ENCODE measurements at places on chromosomes 16 and 17.

DNA sequence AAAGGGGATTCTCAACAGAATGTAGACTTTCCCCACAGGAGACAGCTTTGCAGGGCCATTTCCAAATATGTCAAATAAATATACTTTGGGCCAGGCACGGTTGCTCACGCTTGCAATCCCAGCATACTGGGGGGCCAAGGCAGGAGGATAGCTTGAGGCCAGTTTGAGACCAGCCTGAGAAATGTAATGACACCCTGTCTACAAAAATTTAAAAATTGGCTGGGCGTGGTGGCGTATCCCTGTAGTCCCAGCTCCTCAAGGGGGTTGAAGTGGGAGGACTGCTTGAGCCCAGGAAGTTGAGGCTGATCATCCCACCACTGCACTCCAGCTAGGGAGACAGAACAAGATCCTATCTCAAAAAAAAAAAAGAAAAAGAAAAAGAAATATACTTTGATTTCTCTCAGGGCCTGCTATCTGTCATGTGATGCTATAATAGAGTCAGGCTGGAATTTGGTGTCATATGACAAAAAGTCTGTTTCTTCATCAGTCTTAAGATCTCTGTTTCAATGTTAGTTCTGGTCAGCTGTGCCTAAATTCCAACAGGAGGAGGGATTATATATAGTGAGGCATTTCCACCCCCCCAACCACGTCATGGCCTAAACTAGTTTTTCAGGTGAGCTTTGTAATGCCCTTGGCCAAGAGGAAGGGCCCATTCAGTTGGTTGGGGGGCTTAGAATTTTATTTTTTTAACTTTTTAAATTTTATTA is 4.3 kb upstream of the ZDHHC7 start:
- no peak for DNase-seq

- DNase-seq, result no peak
Observed at GRCh38 chr17:83179374-83179773, 100.0 kb downstream of the METRNL start.

DNA sequence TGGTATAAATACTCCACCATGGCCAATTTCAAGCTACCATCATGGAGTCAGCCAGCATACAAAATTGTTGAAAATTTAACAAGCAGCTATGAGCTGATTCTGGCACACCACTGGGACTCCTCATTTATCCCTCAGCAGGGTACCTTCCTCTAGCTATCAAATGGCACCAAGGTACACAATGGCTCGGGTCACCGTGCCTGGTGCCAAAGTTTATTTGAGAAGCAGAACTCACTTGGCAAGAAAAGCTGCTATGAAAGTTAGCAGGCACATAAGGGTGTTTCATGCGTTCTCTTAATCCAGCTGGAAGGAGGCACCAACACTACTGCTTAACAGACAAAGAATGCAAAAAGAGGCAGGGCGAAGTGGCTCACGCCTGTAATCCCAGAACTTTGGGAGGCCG is 51.6 kb downstream of the IKZF3 start:
- DNase-seq, result no peak

- DNase-seq, result peak; percentile 56
Observed at GRCh38 chr16:73956587-73957494, 339.8 kb upstream of the PSMD7 start.

DNA sequence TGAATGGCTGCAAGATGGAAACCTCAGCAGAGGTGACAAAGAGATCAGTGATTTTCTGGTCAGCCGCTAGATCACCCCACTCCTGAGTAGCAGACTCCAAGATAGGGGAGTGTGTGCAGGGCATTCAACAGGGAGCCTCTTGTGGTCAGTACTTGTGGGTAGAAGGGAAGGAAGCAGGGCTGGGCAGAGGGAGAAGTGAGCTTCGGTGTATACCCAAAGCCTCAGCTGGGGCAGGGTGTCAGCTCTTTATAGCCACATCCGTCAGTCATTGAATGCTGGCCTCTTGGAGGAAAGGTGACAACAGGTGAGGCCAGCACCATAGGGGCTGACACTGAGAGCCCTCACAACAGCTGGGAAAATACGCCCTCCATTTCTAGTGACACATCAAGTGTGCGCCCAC is 2.2 kb upstream of the SLC12A3 start:
- no peak for DNase-seq

GRCh38 chr17:44533533-44534246 is 23.6 kb upstream of the FZD2 start:
- DNase-seq, result peak; percentile 80

- no peak for DNase-seq
Observed at GRCh38 chr17:77555741-77556291, 402.7 kb upstream of the TNRC6C start.

DNA sequence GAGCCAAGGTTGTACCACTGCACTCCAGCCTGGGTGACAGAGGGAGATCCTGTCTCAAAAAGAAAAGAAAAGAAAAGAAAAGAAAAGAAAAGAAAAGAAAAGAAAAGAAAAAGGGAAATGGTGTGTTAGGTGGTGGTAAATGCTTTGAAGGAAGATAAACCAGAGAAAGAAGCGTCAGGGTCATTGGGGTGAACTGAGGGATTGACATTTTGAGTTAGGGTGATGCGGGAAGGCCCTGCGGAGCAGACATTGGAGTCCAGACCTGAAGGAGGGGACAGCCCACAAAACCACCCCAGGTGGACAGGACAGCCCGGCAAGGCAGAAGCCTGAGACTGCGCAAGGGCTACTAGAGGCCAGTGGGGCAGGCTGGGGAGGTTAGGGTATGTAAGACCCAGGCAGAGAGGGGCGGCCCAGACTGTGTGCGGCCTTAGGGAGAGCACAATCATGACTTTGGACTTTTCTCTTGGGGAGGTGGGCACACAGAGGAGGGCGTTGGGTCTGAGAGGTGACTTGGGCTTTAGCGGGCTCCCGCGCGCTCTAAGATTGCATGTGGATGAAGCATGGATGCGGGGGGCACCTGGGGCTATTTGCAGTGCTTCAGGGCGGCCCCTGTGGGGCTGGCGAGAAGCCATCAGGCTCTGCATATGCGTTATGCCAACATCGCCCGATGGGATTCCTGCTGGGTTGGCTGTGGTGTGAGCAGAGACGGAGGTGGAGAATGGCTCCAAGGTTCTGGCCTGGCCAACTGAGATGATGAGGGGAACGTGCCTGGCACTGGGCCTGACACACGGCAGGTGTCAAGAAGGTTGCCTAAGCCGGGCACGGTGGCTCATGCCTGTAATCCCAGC is 3.3 kb upstream of the GAA start:
- no peak for DNase-seq

- no peak for DNase-seq
Observed at GRCh38 chr17:32019228-32019627, 12.0 kb downstream of the LRRC37B start.

DNA sequence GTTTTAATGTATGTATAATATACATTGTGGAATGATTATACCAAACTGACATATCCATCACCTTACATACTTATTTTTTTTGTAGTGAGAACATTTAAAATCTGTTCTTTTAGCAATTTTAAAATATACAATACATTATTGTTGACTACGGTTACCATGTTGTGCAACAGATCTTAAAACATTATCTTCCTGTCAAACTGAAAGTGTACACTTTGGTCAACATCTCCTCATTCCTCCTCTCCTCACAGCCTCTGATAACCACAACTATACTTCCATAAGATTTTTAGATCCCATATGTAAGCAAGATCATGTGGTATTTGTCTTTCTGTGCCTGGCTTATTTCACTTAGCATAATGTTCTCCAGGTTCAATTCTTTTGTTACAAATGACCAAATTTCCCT is 7.5 kb upstream of the DNAJA2 start:
- DNase-seq, result peak; percentile 12

Data from foreskin fibroblast (primary cell).